ENCODE measurements at places on chromosomes 16 and 17.

- DNase-seq: peak; percentile 98
Observed at GRCh38 chr16:79093554-79093967, 507.0 kb downstream of the MAF start.

GRCh38 chr17:8048236-8048635 is 9.4 kb downstream of the ALOX15B start:
- DNase-seq: no peak

- no peak for DNase-seq
Observed at GRCh38 chr17:64470625-64471024, 21.7 kb downstream of the MILR1 start.

- DNase-seq: no peak
Observed at GRCh38 chr17:52048137-52048898, 110.2 kb downstream of the CA10 start.

- DNase-seq: peak; percentile 67
Observed at GRCh38 chr16:30526137-30526822, at the start of gene ZNF768. ZNF768 (minus strand) TSS chr16:30526566; CDS start chr16:30526413, 153 bp downstream.

DNA sequence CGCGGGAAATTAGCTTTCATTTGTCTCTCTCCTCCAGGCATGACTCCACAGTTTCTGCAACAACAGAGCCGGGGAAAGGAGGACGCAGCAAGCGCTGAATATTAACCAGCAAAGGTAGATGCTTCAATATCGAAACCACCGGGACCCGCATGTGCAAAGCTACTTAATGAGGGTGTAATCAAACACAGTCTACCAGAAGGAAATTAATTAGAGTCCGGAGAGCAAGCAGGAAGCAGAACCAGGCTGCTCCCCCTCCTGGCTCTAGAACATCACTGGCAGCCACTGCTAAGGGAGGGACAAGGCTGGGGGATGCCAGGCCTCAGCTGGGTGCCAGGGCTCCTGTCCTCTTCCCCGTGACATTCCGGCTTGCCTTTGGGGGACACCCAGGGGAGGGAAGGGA is 21.7 kb downstream of the LRRC75A start:
- peak; percentile 24 for DNase-seq

- DNase-seq: no peak
Observed at GRCh38 chr16:4093495-4094126, 22.6 kb downstream of the ADCY9 start.

DNA sequence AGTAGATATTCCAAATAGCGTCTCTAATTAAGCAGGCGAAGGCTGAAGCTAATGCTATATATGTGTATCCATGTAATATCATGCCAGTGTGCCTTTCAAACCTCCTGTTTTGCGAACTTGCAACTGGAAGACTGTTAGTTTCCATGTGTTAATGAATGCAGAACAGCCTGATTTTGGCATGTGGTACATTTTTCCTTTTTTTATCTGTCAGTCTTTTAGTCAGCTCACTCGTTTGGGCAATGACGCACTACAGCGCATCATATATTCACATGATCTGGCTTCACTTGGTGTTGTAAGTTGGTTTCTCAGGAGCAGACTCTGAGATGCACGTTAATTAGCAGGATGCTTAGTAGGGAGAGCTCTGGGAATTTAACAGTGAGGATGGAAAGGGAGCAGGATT is 210.4 kb upstream of the CA10 start:
- no peak for DNase-seq

GRCh38 chr17:30832438-30833124 is 815 bp downstream of the ATAD5 start:
- no peak for DNase-seq

DNA sequence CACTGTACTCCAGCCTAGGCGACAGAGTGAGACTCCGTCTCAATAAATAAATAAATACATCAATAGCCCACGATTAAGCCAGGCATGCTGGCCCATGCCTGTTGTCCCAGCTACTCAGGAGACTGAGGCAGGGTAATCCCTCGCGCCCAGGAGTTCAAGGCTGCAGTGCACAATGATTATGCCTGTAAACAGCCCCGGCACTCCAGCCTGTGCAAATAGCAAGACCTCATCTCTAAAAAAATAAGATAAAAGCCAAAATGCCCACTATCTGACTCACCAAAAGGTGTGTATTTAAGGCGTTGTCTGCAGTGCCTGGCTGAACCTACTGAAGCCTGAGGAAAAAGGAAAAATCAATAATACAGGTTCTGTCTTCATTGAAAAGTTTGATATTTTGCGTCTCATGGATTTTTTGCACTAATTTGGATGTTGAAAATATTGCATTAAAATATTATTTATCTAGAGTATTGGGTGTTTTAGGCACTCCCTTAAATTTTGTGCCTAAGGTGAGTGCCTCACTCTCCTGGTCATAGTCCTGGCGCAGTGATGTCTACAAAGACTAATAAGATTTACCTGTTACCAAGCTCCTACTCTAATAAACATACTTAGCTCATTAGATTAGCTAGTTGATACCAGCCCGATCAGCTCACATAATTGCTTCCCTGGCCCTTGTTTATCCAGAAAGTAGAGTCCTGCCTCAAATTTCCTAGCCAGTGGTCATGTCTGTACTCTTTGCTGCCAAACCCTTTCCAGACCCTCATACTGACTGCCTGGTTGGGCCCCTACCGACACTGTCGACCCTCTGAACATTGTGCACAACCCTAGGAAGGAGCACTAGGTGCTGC is 24.7 kb upstream of the TOB1 start:
- DNase-seq: no peak

DNA sequence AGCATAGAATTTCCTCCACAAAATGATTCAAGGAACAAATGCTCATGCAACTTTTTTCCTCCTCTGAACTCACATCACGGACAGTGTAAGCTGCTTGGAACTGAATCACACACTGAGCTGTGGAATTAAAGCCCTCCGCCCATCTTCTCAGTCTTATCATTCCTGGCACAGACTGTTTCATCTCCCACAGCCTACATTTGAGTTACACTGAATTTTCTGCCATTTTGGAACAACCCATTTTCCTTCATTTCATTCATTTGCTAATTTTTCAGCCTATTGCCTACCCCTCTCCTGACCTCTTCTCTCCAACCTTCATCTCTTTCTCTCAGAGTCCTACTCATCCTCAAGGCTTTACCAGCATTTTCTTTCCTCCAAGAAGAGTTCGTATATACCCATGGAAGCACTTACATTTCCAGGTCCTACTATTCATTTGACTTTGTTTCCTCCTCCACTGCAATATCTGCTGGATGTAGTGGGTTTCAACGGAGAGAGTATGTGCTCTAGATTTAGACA is 39.1 kb upstream of the TOM1L1 start:
- DNase-seq: no peak

- DNase-seq: no peak
Observed at GRCh38 chr16:7511549-7512260, 179.1 kb downstream of the RBFOX1 start.

DNA sequence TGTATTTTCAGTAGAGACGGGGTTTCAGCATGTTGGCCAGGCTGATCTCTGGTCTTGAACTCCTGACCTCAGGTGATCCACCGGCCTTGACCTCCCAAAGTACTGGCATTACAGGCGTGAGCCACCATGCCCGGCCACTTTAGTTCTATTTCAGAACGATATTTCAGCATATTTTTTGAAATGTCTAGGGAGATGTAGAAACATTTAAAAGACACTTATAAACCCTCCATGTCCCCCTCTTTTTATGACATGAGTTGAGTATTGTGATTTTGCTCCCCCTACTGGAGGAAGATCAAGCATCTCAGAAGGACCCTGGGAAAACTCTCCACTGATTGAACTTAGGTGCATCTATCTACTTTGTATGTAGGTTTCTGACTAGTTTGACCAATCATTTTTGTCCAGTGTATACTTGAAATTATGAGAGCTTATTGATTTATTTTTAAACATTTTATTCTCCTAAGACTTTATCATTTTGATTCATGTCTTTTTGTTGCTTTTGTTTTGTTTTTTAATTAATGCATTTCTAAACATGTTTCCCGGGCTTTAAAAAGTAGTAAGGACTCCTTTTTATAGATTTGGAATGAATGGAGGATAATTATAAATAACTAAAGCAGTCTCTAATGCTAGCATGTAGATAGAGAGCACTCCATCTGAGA is 105.1 kb downstream of the CHD9 start:
- peak; percentile 77 for DNase-seq

DNA sequence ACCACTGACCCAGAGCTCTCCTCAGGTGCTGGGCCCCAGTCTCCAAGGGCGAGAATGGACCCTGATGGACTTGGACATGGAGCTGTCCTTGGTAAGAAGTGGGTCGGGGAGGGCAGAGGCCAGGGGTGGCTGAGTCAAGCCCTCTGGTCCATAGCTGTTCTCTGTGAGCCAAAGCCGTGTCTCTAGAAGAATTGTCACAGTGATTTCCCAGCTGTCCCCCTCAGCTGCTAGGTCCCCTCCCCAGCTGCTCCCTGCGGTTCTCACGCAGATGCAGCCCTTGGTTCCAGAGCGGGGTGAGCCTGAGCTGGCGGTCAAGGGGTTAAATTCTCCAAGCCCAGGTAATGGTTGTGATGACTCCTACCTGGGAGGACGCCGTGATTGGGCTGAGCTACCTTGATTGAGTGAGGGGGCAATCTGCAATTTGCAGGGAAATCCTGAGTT is 1.3 kb upstream of the NOL3 start:
- no peak for DNase-seq

DNA sequence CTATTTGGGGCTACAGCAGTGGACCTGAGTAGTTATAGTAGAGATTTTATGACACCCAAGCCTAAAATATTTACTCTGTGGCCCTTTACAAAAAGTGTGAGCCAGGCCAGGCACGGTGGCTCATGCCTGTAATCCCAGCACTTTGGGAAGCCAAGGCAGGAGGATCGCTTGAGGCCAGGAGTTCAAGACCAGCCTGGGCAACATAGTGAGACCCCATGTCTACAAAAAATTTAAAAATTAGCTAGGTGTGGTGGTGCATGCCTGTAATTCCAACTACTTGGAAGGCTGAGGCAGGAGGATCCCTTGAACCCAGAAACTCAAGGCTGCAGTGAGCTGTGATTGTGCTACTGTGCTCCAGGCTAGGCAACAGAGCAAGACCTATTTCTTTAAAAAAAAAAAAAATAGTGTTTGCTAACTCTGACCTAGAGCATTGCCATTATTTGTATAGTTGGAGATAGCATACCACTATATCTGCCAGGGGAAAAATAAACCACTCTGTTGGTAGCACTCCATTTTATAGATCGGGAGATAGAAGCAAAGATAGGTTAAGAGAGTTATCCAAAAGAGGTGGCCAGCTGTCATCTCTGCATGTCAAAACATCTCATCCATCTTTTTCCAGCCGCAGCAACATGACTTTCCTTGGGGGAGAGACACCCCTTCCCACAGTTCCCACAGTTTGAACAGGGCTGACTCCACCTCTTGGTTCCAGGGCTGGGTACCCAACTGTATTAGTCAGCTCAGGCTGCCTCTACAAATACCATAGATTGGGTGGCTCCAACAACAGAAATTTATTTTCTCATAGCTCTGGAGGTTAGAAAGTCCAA is 3.0 kb upstream of the ITPRIPL2 start:
- no peak for DNase-seq

DNA sequence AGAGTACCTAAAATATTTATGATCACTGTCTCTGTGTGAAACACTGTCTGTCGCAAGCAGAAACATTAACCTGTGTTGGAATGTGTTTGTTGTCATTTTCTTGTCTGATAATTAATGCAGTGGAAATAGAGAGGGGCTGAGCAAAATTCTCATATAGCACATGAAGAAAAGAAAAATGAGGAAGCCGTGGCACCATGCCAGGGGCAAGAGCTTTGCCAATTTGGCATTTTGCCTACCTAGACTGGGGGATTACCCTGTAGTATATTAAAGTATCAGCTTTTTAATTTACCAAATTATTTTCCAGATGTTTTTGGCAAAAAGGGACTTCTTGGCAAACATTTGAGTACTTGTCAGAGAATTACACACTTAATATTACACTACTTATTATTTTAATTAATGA is 1326.6 kb upstream of the GOT2 start:
- peak; percentile 73 for DNase-seq

GRCh38 chr17:13863436-13863835 is 205.9 kb upstream of the COX10 start:
- DNase-seq: no peak

DNA sequence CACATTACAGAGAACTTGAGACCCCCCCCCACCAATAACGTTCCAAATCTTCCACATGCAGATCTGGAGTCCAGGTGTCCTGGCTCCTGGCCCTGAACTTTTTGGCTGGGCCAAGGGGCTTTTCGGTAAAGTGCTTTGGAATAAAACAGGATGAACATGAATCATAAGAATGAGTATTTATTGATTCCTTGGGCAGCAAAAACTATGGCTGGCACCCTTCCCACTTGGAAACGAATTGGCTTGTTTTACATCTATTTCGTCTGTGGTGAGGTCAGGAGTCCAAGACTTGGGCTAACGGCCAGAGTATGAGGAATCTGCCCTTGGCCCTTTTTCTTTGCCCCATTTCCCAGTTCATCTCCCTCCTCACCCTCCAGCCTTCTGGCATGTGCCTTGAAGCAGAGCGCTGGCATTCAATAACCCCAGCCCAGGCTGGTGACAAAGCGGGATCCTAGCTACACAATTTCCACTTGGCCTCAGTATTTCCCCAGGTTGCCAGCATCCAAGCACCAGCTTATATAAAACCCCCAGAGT is 4.1 kb upstream of the UBTF start:
- DNase-seq: no peak

DNA sequence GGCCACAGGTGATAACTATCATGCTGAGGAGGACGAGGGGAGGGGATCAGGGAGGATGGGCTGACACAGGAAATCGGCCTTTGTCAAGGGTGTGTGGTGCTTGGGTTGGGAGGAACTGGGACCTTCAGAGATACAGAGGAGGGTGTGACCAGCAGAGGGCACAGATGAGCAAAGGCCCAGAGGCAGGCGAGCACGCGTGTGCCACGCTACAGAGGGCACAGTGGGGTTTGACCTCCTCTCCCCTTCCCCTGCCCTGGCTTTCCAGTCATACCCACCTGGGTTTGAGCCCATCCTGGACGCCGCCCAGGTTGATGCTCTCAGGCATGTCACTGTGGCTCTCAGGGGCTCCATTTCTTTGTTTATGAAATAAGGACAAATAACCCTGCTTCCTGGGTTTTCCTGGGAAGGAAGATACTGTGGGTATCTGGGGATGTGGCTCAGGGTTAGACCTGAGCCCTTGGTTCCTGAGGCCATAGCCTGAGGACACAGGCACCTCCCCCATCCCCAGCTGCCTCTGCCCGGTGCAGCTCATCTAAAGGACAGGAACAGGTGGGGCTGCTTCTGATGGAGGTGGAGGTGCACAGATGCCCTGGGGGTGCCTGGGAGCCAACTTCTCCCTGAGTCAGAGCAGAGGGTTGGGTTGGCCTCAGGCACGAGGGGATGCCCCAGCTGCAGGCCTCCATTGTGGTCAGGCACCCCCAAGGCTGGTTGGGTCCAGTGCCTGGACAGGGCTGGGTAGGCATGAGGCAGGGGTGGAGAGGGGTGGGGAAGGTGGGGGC is 51.8 kb downstream of the BEAN1 start:
- DNase-seq: peak; percentile 70

Measured in common myeloid progenitor, CD34-positive (primary cell).